ENCODE measurements at places on chromosomes 7 and 10.

DNA sequence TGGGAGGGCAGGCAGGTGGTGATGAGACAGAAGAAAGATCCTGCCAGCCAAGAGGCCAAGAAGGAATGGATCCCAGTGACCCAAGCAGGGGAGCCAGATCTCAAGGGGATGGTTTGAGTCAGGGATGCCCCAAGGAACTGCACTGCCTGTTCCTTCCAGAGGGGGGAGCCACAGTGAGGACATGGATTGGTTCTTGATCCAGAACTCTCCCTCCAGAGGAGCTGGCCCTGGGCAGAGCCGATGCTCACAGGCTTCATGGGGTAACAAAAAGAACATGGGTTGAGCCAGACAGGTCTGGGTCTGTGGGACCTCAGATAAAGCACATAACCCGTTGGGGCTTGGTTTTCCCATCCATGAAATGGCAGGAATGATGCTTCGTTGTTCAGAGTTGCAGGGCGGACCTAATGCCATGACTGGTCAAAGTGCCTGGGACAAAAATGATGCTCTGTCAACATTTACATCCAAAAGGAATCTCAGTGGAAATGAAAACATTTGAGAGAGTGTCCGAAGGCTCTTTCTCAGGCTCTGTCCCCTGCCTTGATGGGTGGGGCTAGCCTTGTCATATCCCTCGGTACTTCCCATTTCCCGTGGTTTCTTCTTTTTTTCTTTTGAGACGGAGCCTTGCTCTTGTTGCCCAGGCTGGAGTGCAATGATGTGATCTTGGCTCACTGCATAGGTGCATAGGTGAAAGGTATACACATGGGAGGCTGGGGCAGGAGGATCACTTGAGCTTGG, 4.7 kb upstream of the DENND2A start:
- no peak for DNase-seq

GRCh38 chr10:103800789-103801540, 54.4 kb downstream of the SH3PXD2A start:
- DNase-seq, result peak; percentile 13

- no peak for DNase-seq
These were observed 19.1 kb upstream of the DNAAF5 start for GRCh38 chr7:707296-708000.

GRCh38 chr7:165661-166337, 26.6 kb upstream of the FAM20C start:
- DNase-seq, result no peak

GRCh38 chr7:155205368-155206317, 92.0 kb upstream of the INSIG1 start:
- peak; percentile 89 for DNase-seq

- no peak for DNase-seq
These were observed 6.2 kb downstream of the HHEX start for GRCh38 chr10:92695679-92696605.

- DNase-seq, result no peak
These were observed 63.7 kb downstream of the PTEN start for GRCh38 chr10:87927091-87927490.

DNA sequence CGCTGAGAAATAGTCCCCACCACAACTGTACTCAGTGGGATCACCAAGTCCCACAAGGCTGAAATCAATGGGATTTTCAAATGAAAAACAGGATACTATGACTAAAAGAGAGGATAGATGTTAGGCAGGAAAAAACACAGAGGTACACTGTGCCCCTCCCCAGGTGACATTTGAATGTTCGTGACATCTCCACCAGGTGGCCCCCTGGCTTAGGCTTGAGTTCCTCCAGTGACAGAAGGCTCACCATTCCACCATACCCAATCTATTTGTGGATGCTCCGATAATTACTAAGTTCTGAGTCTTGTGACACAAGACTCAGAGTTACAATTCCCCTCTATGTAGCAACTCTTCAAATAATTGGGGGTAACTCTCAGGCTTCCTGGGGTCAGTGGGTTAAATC, 77.5 kb upstream of the KCNMA1 start:
- DNase-seq, result no peak

- DNase-seq, result no peak
These were observed 91.4 kb upstream of the DIP2C start for GRCh38 chr10:780536-781524.

- no peak for DNase-seq
These were observed 19.1 kb downstream of the COL13A1 start for GRCh38 chr10:69820817-69821216.

DNA sequence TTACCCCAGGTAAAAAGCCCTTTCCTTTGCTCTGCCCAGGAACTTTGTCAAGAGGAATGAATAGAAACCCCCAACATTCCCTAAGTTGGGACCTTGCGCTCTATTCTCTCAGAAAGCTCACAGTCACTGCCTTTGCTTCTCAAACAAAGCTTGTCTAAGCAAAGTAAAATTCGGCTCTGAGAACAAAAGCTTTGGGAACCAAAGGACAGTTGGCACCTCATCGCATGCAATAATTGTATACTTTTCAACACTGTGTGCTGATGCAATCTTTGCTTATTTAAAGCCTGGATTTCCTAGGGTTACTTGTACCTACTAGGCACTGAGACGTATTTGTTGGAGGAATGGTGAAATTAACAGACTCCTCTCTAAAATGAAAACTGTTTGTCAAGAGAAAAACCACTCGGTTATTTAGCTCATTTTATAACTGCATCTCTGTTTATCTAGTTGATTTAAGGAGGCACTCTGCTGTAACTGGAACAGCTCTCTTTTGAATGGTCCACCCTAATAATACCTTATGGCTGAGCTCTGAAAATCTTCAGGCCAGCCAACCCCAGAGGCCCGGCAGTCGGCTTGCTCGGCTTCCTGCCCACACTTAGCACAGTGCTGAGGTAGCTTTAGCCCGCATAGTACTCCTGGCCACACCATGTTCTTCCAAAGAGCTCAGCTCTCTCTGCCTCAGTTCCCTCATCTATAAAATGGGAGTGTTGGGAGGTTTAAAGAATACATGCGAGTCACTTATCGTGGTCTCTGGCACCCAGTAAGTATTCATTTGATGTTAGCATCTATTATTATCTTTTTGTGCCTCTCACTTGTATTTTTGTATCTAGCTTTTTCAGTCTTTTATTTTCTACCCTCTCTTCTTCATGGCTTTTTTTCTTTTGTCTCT, 80.2 kb upstream of the PRR15 start:
- DNase-seq, result no peak

GRCh38 chr10:101615525-101616116, 27.5 kb downstream of the DPCD start:
- no peak for DNase-seq

GRCh38 chr7:20458521-20458920, 127.8 kb downstream of the ITGB8 start:
- no peak for DNase-seq

GRCh38 chr7:151140826-151141225, 26.7 kb downstream of the GBX1 start:
- DNase-seq, result no peak

All from stimulated activated CD4-positive, alpha-beta T cell treated with anti-CD3 and anti-CD28 coated beads, Interleukin-2, amount 100 ng/mL, for 4 hours (primary cell).